ENCODE measurements at places on chromosomes 6 and 20.

GRCh38 chr6:26122793-26123674, 35.8 kb downstream of the HFE start:
- DNase-seq, result peak; percentile 98

GRCh38 chr6:129726650-129727049, 16.7 kb upstream of the ARHGAP18 start:
- no peak for DNase-seq

DNA sequence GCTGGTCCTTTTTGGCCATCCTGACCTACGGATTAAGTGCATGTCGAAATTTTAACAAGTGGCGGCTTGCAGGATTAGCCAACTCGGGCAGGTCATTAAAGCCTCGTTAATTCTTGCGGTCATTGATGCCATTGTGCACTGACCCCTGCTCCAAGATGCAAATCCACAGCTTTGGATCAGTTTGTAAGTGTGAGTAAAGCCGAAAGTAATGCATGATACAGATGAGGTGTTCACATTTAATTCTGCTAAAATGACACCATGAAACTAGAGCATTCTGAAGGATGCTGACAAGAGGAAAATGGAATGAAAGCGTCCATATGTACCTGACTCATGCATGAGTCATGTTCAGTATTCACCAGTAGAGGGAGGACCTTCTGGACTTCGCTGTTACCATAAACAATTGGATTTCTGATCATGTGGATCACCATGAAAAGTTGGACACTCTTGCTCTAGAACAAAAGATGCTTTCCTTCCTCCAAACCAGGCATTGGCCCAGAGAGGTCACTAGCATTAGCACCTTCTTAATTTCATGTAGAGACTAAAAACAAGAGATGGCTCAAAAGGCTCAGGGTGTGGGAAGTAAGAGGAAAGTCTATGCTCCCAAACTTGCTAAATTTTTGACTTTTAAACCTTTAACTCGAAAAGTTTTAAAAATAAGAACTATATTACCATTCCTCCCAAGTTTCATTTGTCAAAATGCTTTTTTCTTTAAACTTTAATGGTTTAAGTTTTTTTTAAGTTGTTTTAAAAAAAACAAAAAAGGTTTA, 48.0 kb downstream of the MUC22 start:
- DNase-seq, result peak; percentile 56

DNA sequence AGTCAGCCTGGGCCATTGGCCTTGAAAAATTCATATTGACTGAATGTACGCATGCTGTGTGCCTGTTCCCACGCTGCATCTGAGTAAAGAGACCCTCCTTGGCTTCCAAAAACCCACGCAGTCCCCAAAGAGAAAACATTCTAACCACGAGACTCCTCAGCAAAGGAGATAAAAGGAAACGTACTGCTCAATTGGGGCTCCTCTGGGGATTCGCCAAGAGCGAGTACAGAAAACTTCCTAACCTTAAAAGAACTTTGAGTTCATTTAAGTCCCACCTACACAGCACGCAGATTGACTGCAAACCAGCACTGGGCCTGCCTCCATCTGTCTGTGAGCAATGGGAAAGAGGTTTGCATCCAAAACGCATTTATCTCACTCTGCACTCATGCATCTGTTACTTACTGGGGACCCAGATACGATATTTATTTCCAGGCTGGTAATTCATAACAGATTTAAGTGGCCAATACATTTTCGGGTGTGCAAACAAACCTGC, 505.9 kb upstream of the CHD6 start:
- peak; percentile 34 for DNase-seq

DNA sequence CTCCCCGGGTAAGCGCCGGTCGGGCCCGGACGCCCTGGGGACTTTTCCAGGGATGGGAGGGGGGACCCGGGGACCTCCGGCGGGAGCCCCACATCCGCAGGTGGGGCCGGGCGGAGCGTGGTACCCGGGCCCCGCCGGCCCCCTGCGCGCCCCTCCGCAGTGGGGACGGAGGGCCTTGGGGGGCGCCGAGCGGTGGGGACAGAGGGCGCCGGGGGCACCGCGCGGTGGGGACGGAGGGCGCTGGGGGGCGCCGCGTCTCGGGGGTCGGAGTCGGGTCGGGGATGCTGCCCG, 270 bp downstream of the PLEKHG1 start:
- no peak for DNase-seq

- peak; percentile 75 for DNase-seq
Measured at GRCh38 chr20:33437141-33437911, 6.2 kb downstream of the SNTA1 start.

DNA sequence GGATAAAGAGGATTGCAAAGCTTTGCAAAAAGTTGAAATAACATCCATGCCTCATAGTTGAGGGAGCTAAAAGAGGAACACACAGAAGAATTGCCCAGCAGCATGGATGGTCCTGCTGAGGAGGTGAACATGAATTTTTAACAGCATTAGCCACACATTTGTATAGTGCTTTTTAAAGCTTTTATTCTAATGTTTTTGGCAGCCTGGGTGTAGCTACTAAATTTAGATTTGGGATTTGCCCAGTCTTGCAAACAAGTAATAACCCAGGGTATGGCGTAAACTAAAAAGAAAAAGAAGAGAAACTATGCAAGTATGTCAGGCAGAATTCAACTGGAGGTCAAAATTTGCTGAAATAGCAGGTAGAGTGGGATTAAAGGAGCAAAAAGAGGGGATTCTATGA, 75.1 kb upstream of the PTPRK start:
- DNase-seq, result no peak

DNA sequence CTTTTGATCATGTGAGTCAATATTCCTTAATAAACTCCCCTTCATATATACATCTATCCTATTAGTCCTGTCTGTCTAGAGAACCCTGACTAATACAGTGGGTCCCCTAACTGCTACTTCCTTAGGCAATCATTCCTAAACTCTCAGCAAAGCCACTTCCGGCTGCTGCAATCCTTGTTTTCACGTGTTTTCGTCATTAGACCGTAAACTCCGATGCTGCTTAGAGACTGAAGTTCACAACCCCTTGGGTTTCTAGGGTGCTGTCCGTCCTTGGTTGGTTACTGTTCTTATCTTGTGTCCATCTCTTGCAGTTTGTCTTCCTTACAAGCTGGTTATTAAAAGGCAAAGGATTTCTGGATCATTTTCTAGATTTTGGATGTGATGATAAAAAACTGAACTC, 106.4 kb downstream of the GMPR start:
- DNase-seq, result no peak

DNA sequence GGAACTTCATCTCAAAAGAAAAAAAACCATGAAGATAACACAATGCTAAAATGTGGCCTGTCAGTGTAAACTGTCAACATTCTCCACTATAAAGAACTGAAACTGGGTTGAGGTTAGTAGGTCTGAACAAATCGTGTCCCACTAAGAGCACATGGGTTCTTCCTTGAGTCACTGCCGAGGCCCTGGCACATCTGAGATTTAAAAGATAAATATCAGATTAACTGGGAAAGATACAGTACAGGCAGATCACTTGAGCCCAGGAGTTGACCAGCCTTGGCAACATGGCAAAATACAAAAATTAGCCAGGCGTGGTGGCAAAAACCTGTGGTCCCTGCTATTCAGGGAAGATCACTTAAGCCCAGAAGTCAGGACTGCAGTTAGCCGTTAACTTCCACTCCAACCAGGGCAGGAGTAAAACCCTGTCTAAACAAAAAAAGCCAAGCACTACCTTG, 5.6 kb downstream of the EEF1A1 start:
- DNase-seq, result no peak

- no peak for DNase-seq
Measured at GRCh38 chr6:4434655-4435054, 299.3 kb upstream of the ECI2 start.

DNA sequence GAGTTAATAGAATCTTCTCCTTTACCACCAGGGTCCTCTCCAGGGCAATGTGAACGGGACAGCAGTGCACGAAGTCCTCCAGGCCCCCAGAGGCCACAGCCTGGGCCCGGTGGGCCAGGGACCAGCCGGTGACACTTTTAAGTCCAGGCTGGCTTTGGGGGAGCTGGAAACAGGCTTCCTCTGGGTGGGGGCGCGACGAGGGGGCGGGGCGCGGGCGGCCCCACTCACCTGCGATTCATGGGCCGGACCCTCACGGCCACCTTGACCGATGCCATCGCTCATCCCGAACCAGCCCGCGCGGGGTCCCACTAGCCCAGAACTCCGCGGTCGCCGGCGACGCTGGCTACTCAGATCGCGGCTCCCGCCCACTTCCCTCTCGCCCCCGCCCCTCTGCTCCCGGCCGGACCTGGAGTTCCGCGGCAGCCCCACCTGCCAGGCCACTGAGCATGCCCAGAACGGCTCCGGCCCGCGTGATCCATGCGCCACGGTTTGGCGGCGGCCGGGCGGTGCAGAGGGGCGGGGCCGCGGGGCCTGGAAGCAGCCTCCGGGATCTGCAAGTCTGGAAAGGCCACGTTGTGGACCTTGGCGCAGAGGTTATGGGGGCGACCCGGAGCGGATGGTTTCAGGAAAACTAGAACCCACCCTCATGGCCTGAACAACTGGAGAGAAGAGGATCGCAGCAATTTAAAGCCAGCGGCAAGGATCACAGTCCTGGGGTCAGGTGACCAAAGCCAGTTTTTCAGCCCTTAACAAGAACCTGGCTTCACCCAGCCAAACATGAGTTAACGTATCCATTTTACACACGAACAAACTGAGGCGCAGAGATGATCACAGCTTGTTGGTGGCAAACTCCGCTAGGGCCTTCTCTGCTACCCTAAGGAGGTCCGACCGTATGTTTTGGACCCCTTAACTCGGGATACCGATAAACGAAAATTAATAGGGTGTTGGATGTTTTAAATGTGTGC, at the start of gene KIF16B:
Gene KIF16B (minus strand): TSS at position 448 of the 965 bp plus-strand sequence. CDS start 173 bp downstream, at position 275.
- DNase-seq, result peak; percentile 87

GRCh38 chr20:47454298-47455132, 47.2 kb upstream of the NCOA3 start:
- no peak for DNase-seq

- no peak for DNase-seq
Measured at GRCh38 chr6:143695969-143696663, 18.4 kb downstream of the PHACTR2 start.

DNA sequence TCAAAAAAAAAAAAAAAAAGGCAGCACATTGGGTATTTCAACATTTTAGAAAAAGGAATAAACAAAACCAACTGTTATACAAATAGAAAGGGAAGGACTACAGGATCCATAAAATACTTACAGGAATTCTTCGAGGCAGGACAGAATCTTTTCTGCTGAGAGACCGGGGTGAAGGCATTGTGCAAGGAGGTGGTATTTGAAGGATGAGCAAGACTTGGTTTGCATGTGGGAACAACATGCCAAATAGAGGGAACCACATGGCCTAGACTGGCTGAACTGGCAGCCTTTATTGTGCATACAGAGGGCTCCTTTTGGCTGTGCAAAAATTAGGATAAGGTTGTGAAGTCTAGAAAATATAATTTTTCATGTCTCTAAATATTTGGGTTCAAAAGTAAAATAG, 62.9 kb downstream of the SCAND1 start:
- no peak for DNase-seq

- DNase-seq, result peak; percentile 16
Measured at GRCh38 chr20:42846784-42847490, 342.8 kb downstream of the PTPRT start.

DNA sequence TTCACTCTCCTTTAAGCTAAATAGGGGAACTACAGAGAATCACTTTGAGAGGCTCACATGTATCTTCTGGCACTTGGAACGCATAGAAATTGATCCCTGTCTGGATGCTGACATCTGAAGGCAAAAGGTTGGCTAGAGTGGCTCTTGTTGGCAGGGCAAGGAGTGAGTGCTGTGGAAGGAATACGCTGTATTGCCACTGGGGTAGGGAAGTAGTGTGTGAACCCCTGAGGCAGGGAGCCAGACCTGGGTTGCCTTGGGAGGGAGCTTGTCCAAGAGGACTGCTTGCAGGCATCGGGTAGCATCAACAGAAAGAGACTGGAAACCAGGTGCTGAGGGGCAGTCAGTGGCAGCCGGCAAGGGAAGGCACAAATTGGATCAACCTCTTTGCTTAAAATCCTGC, 8.9 kb upstream of the MMS22L start:
- no peak for DNase-seq

DNA sequence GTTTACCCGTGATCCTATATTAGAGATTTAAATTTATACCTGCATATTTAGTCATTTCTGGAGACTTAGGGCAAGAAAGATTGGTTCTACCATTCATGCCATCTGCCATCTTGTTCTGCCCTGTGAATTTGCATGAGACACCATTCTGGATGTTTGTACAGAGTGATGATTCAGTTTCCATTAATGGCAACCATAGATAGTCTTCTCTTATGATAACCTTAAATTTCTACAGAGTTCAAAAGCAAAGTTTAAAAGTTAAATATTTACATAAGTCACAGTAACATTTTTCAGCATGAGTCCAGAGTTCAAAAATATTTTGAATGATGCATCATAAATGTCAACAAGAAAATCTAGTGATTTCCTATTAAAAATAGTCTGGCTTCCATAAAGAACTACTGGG, 23.2 kb downstream of the PLCB1 start:
- no peak for DNase-seq

DNA sequence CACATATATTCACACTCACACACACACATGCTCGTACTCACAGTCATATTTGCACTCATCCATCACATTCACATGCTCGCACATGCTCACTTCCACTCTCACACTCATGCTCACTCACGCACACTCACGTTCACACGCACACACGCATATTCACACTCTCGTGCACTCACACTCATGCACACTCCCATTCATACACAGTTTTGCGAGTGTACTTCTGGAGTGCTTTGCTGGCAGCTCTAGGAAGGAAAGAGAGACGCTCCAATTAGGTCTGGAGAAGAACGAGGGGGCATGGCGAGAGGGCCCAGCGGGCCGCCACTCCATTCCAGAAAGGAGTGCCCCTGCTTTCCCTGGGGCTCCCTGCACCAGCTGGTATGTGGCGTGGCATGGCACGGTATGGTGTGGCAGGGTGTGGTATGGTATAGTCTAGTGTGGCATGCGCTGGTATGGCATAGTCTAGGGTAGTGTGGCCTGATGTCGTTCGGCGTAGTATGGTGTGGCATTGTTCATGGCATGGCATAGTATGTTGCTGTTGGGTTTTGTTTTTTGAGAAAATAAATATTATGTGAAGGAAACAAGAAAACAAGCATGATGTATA, 216.8 kb upstream of the CDYL start:
- no peak for DNase-seq

DNA sequence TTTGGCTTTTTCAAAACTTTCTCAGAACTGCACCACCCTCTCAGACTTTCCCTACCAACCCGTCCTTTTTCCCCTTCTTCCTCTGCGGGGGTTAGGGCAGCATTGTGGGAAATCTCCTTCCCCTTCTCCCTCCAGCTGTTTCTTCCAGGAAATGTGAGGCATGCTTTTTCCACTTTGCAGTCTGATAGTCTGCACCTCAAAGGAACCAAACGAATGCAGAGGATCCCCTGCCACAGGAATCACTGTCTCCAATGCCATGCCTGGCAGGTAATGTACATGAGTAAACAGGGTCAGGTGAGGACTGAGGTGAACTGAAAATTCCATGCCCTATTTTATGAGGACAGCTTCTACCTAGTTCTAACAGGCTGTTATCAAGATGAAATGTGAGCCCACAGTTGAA, 218.4 kb downstream of the BCAS1 start:
- no peak for DNase-seq
